Activated CD4-positive, alpha-beta T cell treated with anti-CD3 and anti-CD28 coated beads for 36 hours (primary cell): ENCODE measurements at places on chromosomes 7 and 10.
A peak's percentile ranks its signal among the peaks of the same experiment; 100 is the strongest.

DNA sequence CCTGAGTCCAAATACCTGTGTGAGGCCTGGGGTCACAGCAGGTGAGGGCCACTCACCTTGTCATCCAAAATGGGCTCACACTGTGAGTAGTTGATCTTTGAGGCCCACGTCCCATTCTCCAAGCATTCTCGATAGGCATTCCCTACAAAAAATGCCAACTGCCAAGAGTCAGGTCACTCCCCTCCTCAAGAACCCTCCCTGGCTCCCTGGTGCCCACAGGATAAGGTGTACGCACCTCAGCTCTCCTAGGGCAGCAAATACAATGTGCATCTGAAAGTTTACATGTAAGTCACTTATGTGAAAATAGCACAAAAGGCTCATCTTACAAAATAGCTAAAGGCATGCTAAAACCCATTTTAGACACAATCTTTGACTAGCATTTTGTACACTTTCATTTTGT, 15.1 kb downstream of the CRHR2 start:
- DNase-seq, result no peak

DNA sequence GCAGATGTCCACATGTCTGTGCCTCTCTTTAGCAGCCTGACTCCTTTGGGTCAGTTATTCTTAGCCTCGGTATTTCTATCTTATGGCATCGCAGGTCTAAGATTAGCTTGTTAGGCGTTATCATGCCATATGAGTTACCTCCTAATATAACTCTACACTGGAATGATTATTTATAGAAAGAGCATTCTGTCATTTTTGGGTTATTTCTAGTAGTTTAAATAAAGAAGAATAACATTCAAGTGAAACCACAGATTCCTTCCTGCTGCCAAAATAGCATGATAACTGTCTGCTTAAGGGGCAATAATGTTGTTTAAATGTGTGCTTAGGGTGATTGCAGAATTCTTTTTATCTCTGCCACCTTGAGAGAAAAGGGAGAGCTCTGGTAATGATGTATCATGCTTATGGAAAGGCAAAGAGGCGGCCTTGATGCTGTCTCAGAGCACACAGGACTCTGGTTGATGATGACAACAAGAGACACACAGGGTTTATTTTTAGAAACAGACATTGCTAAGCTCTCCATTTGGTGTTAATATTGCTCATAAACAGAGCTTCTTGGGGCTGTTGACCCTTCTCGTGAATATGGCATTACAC, 10.4 kb downstream of the HDAC9 start:
- DNase-seq, result no peak

DNA sequence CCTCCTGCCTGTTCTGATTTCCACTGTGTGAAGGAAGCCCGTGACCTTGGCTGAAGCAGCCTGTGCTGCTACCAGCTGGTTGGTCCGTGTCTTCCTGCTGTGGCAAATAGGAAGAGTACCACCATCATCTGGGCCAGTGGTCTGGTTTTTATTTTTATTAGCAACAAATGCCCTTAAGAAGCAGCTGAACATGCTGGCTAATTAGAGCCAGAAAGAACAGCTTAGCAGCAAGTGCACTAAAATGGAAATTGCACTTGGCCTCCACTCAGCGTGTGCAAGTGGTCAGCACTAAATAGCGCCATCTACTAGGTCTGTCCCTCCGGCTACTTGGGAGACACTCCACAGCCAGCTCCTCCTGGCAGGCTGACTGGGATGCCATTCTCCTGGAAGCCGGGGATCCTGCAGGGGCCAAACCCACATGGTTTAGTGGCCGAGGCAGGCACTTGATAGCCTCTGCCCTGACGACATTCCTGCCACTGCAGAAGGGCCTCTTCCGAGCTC, 690.3 kb upstream of the FOXK1 start:
- DNase-seq, result no peak

GRCh38 chr10:72024596-72024995, 60.4 kb downstream of the CHST3 start:
- DNase-seq, result no peak

GRCh38 chr7:132270517-132270916, 305.8 kb downstream of the PLXNA4 start:
- no peak for DNase-seq

GRCh38 chr7:27433581-27433980, 191.0 kb downstream of the EVX1 start:
- DNase-seq, result no peak

- DNase-seq, result no peak
These were observed 255.1 kb upstream of the LRRN3 start for GRCh38 chr7:110835849-110836248.

DNA sequence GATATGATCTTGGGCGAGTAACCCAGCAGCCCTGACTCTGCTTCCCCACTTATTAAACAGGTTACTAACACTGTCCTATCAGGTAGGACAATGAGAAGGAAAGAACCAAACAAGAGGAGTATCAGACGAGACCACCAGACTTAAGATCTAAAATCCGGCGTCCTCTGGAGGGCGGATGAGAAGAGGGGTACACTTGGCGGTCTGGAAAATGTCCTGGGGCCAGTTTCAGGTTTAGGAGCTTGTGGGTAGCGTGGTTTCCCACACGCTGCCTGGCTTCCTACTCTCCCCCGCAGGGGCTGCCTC, 635 bp downstream of the ZNF32 start:
- DNase-seq, result no peak

GRCh38 chr10:25072786-25073185, 56.4 kb downstream of the THNSL1 start:
- no peak for DNase-seq

DNA sequence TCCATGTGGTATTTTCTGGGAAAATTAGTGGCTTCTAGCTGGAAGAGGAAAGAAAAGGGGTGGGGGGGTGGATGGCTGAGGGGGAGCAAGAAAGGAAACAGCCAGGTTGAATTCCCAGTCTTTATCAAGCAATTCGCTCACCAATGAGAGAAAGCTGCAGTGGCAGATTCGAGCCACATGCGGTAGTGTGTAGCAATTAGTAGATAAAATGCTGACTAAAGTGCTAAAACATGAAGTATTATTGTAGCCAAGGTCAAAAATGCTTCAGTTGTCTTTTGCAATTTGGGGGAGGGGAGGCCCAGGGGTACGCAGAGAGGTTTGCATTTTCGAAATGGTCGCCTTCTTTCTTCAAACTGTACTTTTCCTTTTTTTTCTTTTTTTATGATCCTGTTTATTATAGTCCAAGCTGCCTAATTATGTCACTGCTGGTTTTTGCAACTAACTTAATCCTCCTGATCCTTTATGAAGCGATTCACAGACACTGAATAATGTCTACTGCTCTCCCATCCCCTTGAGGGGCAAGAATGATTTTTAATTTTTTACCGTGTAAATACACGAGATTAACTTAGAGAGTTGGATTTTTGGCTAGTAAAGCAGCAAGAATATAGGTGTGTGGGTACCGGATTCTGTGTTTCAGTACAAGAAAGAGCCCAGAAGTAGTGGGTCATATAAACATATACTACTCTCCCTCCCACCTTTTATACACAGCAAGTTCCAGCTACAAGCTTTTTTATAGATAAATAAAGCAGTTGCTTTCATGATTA, 3.6 kb upstream of the ARID5B start:
- peak; percentile 42 for DNase-seq

GRCh38 chr7:72025381-72025960, 386.7 kb downstream of the CALN1 start:
- DNase-seq, result no peak

DNA sequence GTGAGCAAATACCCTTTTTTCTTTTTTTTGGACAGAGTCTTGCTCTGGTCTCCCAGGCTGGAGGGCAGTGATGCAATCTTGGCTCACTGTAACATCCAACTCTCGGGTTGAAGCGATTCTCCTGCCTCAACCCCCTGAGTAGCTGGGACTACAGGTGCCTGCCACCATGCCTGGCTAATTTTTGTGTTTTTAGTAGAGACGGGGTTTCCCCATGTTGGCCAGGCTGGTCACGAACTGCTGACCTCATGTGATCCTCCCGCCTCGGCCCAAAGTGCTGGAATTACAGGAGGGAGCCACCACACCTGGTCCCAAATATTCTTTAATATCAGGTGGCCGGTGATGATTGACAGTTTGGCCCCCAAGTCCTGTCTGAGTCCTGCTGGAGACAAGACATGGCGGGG, 6.6 kb downstream of the LAT2 start:
- DNase-seq, result no peak

DNA sequence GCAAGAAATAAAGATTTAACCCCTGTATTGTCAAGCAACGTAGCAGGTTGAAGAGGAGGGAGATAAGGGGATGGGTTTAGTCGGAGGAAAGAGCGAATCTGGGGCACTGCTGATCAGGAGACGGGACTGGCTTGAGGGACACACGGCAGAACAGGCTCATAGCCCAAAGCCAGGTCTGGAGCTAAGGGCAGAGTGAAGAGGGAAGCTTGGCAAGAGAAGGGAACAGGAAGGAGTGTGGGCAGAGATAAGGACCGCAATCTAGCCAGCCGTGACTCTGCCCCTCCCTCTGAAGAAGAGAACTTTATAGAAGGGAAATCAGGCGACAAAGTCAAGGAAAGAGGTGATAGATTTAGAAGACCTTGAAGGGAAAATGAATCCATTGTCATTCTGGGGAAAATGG, 67.6 kb downstream of the CAV1 start:
- peak; percentile 6 for DNase-seq
